ENCODE measurements at places on chromosomes 11 and 22. TPM values are rescaled to one million over a fixed set of nuclear protein-coding genes. Genes with fewer than 3 reads are reported as not detected.

DNA sequence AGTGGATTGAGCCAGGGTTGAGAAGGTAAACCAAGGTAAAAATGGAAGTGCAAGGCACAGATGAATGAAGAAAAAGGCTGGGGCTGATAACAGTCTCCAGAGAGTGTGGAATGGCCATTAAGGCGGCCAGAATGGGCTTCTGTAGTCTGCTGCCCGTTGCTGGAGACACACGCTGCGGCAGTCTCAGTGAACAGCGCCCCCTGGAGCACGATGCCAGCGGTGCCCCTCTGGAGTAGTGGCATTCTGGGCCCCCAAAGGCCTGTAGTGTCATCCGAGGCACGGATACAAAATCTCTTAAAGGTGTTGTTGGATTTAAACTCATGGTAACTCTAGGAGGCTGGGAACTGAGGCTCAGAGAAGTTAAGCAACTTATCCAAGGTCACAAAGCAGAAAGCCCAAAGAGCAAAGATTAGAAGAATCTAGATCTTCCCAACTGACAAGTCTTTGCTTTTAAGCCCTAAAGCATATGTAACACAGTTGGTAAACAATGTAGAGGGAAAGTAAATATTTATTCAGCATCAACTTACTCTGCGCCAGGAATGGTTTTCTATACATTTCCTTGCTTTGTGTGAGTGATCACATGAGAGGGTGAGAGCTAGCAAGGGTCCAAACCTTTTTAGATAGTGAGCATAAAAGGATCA, 18.2 kb downstream of the KCNJ1 start:
- DNase-seq: no peak

GRCh38 chr11:67006029-67006884, 16.7 kb upstream of the SYT12 start:
- DNase-seq: no peak

DNA sequence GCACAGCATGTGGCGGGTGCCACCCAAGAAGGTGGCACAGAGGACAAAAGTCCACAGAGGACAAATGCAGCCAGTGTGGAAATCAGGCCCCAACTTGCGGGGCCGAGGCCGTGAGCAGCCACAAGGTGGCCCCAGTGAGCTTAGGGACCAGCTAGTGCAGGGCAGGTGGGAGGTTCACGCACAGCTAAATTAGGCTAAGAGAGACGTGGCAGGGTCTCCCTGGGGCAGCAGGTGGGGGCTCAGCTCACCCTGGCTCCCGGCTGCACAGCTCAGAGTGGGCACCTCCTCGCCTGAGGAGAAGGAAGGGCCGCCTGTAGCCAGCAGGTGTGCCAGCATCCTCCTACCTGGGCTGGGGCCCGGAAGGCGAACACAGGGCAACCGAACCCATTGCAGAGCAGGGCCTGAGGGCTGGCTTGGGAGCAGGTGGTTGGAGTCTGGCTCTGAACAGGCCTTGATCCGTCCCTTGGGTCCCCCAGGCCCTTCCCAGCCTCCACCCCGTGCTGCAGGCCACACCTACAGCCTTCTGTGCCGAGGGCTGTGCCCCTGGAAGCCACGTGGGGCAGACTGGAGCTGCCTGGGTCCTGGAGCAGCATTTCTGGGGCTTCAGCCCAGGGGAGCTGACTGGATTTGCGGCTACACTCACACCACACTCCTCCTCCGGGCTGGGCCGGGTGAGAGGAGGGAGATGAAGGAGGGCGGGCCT, 26.1 kb upstream of the CELSR1 start:
- DNase-seq: peak; percentile 64

Gene AAMDC
- 44.6 TPM for polyA plus RNA-seq

DNA sequence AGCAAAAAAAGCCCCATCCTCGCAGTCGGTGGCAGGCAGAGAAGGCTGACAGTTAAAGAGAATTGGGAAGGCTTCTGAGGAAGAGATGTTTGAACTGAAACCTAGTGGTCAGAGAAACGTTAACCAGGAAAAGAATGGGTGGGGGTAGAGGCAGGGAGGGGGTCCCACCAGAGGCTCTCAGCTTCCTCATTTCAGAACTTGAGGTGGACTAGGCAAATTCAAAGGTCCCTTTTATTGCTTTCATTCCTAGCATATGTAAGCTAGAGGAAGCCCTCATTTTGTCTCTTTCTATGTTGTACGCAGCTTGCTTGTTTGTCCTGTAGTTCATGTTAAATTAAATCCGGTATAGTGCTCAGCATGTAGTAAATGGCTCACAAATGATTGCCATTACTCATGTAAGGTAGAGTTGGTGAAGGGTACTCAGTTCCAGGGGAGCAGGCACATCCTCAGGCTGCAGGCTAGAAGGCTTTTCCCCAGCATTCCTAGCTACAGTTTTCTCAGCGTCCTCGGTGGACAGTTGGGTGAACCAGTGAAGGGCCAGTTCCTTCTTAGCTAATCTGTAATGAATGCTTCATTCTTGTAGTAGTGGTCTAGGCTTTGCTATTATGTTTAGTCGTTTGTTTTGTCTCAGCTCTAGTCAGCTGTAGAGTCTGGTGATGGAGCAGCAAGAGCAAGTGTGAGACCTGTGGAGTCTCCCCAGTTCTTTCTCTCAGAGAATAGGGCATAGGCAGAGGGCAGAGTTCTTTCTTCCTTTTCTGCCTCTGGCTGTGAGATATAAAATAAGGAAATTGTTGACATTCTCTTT, 58.6 kb downstream of the UVRAG start:
- DNase-seq: no peak

Gene ASPHD2
- polyA plus RNA-seq: 1.00 TPM

Gene E2F8
- polyA plus RNA-seq: 25.3 TPM

DNA sequence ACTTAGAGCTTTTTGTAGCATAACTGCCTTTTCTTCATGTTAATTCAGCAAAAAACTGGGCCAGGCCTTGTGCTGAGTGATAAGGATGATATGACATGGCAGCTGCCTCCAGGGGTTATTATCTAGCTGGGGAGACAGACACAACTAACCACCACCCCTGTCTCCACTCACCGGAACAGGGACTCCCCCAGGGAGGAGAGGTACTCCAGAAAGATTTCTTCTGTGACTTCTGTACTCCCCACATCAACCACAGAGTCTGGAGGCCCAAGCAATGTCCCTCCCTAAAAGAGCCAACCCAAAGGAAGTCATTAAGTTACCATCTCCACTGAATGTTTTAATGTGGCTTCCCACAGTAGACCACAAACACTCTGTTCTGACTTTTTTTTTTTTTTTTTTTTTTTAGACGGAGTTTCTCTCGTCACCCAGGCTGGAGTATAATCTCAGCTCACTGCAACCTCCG, 14.3 kb upstream of the PMM1 start:
- DNase-seq: no peak

DNA sequence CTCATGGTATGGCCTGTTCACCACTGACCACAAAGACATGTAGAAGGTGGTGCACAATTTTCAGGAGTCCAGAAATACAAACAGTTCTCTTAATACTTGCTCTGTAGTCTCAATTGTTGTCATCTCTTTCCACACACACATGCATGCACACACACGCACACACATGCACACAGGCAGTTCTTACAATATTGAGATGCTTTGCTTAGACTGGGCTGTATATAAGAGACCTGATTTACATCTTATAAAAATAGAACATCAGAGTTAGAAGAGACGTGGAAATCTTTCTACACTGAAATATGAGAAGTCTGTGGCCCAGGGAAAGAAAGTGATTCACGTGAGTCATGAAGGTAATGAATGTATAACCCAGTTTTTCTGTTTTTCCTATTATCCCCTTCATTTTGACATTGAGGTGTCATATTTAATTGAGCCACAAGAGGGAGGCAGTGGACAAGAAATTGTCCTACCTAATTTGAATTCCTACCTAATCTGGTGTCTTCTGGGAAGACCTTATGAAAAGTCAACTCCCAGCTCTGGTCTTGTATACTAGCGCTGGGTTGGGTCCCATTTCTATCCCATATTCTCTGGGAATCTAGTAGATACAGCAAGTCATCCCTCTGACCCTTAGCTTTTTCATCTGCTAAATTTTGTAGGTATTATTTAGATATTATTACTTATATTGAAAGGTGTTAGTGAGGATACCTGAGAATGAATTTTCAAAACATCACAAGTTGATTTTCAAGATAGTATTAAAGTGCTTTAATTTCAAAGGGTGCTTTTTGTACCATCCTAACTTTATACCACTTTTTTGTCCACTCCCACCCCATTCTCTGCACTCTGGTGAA, 14.9 kb upstream of the MS4A4A start:
- peak; percentile 35 for DNase-seq

Gene B4GALNT4
- 8.1 TPM for polyA plus RNA-seq

Gene CALCA
- polyA plus RNA-seq: not detected

- DNase-seq: no peak
Observed at GRCh38 chr11:16505481-16505880, 149.1 kb upstream of the SOX6 start.

GRCh38 chr11:62726156-62726914, 922 bp downstream of the HNRNPUL2 start:
- DNase-seq: no peak

DNA sequence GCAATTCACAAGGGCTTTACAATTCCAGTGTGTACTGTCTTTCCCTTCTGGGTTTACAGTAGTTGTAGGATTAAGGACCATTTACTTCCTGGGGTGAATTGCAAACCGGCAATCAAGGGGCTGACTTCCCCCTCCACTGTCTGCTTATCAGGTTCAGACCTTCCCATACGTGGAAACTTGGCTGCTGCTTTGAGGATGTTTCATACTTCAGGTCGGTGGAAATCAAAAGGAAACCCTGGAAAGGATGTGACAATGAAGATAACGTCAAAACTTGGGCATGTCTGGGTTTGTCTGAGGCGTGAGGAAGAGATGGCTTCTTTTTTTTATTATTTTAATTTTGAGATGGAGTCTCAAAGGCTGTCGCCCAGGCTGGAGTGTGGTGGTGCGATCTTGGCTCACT, 2.1 kb upstream of the RTCB start:
- no peak for DNase-seq

Gene CNIH2
- 4.9 TPM for polyA plus RNA-seq
